Non-pigmented ciliary epithelial cell (primary cell): ENCODE measurements at places on chromosomes 13 and 19.

DNA sequence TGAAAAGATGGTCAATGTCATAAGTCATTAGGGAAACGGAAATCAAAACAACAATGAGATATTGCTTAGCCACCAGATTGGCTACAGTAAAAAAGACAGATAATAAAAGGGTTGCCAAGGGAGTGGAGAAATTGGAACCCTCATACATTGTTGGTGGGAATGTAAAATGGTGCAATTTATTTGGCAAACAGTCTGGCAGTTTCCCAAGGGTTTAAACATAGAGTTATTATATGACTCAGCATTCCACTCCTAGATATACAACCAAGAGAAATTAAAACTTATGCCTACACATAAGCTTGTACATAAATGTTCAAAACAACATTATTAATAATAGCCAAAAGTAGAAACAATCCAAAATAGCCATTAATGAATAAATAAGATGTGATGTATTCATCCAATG lies 9.9 kb upstream of the ZNF227 start:
- no peak for DNase-seq

DNA sequence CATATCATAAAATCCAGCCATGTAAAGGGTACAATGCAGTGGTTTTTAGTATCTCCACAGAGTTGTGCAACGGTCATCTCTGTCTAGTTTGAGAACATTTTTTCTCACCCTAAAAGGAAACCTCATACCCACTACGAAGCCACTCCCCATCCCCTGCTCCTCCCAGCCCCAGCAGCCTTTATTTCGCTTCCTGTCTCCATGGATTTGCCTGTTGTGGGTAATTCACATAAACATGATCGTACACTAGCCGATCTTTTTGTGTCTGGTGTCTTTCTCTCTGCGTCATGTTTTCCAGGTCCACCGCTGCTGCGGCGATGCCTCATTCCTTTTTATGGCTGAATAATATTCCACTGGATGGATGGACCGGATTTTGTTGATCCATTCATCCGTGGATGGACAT lies 28.6 kb downstream of the BICRA start:
- DNase-seq = peak; percentile 13

GRCh38 chr19:14505488-14506239 lies 9.7 kb upstream of the GIPC1 start:
- DNase-seq = no peak

DNA sequence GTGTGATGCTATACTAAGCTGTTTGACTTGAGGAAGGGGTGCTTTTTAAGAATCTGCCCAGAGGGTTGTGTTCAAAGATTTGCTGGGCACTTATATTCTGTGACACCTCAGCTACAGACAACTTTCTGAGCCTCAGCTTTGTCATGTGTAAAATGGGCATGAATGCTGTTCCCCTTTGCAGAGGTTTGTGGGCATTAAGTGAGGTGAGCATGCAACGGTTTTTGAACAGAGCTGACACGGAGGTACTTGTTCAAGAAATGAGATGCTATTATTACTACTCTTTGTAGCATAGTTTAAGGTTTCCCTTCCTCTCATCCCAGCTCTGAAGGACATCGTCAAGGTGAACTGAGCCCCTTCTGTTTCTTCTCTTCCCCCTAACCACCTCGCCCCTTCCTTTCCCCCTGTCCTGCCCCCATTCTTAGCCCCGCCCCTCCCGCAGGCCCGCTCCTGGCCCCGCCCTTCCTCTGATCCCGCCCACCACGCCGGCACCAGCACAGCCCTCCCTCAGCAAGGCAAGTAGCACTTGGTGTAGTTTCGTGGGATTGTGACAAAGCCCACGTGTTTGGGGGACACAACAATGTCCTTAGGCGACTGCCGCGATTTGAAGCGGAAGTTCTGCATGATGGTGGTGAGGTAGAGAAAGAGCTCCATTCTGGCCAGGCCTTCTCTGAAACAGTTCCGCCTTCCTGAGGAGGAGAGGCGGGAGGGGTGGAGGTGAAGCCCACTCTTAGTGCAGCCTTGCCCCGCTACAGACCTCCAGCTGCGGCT lies 26.1 kb upstream of the CYP2A7 start:
- DNase-seq = no peak

- no peak for DNase-seq
Measured at GRCh38 chr19:45171211-45171623, 6.8 kb downstream of the TRAPPC6A start.

DNA sequence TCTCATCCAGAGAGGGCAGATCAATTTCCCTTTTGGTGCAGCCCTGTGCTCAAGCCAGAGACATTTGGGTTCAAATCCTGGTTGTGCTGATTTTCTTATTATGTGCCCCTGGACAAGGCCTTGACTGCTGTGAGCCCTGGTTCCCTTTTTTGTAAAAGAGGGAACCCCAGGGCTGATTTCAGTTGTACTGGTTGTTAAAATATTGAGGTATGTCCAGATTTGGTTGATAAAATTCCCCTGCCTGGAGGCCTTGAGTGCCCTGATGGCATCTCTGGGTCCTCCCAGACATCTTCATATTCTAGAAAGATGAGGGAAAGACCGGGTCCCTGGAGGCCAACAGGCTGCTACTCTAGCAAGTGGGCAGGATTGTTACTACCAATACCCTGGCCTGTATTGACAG lies 14.4 kb upstream of the PLAUR start:
- no peak for DNase-seq

GRCh38 chr19:35164418-35164817 lies 9.9 kb downstream of the FXYD5 start:
- no peak for DNase-seq

DNA sequence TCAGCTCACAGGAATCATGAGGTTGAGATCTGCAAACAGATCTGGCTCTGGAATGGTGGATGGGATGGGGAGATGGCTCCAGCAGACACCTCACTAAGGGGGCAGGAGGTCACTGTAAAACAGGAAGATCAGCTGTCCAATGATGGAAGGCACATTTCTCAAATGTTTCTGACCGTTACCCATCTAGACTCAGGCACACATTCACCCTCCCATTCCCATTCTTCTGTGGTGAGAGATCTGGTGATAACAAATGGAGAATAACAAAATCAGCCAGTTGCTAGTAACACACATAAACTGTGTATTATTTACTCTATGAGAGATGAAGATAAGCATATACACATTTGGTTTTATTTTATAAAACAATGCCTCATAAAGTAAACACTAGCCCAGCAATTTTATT lies 235.9 kb downstream of the TSHZ3 start:
- no peak for DNase-seq
